ENCODE measurements at places on chromosomes 7 and 10.

GRCh38 chr10:132692311-132692710 lies 93.6 kb downstream of the NKX6-2 start:
- no peak for DNase-seq

GRCh38 chr7:29548823-29549222 lies 14.8 kb upstream of the PRR15 start:
- no peak for DNase-seq

DNA sequence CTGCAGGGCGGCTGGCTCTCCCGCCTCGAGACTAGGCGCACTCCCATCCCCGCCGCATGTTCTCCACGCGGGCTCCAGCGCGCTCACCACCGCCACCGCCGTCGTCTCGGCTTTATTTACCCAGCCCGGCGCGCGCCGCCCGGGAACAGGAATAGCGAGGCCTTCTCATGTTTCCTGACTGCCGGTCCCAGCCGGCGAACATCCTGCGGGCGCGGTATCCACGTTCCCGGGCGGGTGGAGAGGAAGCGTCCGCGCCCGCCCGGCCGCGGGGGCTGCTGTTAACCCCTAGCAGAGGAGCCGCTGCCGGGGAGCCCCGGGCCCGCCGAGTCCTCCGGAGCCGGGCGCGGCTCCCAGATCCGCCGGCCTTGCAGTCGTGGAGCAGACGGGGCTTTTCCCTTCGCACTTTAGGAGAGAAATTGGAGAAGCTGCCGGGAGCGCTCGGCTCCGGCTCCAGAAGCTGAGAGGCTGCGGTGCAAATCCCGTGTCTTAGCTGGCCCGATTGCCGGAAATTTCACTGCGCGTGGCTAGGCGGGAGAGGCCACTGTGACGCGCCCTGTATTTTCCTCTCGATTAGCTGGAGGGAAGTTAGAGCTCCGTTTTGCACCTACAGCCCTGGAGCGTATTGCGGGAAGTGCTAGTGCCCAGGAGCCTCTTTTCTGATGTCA lies at the start of gene MKX:
MKX (minus strand) TSS at position 88 of the 665 bp plus-strand sequence. CDS start 2,404 bp downstream, outside the sequence.
- peak; percentile 91 for DNase-seq

- no peak for DNase-seq
Measured at GRCh38 chr10:114408112-114408967, 4.0 kb upstream of the AFAP1L2 start.

- DNase-seq, result no peak
Measured at GRCh38 chr10:126214679-126215078, 173.6 kb downstream of the ADAM12 start.

DNA sequence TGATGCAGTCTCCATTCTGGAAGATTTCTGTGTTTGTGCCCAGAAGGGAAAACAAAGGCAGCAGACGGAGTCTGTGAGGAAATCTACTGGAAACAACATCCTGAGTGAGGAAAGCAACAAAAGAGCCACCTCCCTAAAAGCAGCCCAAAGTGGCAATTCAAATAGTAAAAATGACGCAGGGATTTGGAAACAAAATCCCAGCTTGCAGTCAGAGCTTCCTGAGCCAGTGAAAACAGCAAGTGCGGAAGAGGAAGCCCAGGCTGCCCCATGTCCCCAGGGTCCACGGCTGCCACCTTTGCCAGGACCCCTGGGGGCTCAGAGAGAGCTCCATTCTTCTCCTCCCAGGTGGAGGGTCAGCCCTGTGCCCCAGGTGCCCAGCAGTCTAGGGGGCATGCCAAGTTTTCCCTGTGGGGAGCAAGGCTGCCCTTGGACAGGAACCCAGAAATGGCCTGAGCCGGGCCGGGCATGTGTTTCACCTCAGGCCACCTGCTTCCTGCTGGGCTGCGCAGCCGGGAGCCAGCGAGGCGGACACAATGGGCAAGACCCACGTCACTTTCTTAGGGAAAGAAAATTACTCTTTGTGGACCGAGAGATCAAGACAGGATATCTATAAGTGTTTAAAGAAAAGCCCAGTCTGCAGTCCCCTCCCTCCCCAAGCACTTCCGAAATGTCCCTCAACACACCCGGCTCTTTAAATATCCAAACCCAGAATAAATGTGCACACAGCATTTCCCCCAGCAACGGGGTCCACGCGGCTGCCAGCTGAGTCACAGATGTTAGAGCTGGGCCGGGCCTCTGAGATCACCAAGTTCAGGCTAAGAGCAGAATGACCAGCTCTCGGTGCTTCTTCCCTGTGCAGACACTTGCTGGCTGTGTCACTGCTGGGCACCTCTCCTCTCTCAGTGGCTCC lies 231.1 kb downstream of the ARHGAP12 start:
- peak; percentile 58 for DNase-seq

- DNase-seq, result peak; percentile 46
Measured at GRCh38 chr10:79047875-79048638, 20.7 kb upstream of the ZMIZ1 start.

DNA sequence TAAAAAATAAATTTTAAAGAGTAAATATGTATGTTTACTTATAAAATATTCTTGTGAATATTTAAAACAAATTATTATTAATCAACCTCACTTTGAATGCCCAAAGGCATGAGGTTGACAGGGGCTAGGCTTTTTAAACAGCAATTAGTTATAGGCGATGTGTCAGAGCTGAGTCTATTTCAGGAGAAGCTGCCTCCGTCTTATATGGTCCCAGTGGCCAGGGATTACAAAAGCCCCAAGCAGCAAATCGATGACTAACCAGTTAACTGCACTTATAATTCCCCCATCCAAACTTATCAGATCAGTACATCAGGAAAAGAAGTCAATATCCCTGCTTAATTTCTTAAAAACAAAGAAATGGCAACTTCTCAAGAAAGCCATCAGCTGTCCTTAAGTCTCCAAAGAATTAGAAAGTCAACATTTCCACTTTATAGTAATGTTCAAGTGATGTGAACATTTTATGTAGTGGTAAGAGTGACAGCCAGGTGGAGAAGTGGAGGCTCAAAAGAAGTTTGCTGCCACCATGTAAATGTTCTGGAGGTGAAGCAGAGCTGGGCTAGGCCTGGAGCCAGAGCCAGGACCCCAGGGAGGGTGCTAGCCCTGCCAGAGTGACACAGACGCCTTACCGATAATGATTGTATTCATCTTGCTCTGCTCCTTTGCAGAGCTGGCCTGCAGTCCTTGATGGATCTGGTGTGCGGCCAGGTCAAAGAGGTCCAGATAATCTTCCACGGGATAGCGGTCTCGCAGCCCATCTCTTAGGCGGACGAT lies 51.5 kb downstream of the CHST15 start:
- no peak for DNase-seq

DNA sequence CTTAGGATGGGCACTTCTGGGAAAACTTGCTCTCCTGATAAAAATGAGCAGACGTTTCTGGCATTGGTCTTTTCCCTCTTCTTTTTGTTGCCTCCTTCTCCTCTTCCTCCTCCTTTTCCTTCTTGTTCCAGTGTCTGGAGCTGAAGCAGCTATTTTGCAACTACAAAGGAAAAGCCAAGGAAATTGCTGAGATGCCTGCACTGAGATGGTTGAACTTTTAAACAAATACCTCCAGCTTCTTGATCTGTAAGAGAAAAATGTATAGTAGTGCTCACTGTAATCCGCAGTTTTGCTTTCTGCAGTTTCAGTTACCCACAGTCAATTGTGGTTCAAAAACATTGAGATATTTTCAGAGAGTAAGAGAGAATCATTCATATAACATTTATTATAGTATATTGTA lies 7.5 kb upstream of the SND1 start:
- DNase-seq, result no peak

DNA sequence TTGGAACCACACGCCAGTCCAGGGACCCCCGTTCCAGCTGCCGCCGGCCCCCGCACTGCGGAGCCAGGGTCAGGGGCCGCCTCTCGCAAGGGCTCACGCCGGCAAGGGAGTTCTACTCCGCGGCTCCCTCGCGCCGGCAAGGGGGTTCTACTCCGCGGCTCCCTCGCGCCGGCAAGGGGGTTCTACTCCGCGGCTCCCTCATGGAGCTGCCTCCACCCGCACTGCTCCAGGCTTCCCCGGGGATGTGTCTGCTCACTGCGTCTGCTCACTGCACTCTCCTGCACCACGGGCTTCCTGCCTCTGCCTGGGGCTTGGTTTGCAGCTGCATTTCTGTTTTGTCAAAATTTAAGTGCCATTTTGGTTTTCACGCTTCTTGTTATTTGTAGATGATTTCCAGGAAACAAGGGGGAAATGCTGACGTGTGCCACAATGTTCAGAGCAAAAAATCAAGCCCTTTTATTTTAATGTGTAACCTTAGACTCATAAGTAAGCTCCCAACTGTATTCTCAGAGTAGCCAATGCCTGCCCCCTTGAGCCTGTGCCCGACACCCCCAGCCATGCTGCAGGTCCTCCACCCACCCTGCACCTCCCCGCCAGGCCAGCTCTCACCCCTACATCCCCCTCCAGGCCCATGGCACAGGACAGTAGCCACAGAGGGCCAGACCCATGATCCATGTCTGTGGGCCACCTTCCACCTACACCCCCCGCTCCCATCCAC lies 246.2 kb downstream of the MAD1L1 start:
- DNase-seq, result no peak

- no peak for DNase-seq
Measured at GRCh38 chr10:132224343-132225072, 37.8 kb downstream of the DPYSL4 start.

DNA sequence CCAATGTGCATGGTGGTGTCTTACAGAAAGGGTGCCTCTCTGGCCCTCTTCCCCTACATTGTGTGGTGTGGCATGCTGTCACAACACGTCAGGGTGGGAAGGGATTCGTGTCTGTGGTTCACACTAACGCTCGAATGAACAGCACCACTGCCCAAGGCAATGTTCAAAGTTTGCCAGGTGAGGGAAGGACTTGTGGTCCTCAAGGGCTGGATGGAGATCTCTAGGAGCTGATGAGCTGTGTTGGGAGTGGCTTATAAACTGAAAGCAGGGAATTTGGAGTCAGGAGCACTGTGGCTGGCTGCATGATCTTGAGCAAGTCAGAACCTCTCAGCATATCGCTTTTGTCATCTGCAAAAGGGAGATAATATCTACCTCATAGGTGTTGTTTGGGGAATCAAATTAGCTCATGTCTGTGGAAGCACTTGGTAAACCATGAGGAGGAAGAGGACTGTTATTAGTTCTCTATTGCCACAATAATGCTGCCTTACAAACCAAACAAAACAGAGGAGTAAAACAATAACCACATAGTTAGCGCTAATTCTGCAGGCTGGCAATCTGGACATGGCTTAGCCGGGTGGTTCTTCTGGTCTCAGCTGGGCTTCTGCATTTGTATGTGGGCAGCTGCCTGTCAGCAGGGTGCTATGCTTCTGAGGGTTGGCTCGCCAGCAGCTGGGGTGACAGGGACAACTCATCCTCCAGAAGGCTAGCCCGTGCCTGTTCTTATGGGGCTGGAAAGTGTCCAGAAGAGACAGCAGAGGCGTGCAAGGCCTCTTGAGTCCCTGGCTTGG lies 22.9 kb upstream of the C10orf105 start:
- no peak for DNase-seq

DNA sequence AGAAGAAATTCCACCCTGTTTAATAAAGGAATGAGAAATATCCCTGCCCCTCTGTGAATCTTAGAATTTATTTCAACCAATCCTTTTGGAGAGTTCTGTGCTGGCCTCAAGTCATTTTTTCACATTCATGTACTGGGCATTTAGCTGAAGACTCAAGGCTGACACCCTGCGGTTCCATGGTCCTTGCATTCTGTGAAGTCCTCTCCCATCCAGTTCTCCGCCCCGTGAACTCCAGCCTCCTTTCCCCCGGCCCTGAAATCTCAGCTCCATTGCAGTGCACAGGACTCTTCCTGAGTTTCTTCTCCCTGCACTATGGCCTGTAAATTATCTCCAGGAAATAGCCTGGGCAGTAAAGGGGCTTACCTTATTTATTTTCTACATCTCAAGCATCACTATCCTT lies 183.0 kb upstream of the KCND2 start:
- no peak for DNase-seq

- DNase-seq, result no peak
Measured at GRCh38 chr10:112510384-112510783, 63.4 kb downstream of the VTI1A start.

DNA sequence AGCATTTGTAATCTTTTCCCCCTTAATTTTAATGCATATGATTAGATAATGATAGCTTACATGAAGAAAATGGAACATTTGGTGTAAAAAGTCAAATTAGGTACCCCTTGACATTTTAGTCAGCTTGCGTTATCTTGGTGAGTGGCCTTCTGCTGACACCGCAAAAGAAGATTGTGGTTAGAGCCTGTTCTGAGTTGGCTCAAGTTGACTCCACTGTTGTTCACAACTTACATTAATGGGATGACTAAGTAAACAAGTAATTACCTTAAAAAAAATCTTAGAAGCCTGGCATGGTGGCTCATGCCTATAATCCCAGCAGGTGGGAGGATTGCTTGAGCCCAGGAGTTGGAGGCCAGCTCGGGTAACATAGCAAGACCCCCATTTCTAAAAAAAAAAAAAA lies 24.2 kb downstream of the TRRAP start:
- DNase-seq, result no peak

GRCh38 chr7:17546592-17546991 lies 248.1 kb downstream of the AHR start:
- DNase-seq, result no peak

DNA sequence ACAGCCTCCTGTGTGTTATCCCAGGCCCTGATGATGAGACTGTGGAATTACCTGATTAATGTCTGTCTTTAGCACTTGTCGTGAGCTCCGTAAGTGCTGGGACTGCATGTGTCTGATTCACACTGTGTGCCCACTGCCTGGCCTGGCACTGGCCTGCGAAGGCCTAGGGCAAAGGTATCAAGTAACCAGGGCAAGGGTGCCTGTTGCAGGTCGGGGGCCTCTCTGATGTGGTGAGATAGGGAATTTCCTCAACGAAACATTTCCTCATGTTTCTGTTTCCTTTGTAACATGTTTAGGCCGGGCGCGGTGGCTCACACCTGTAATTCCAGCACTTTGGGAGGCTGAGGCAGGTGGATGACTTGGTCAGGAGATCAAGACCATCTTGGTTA lies 50.4 kb downstream of the LHPP start:
- no peak for DNase-seq

DNA sequence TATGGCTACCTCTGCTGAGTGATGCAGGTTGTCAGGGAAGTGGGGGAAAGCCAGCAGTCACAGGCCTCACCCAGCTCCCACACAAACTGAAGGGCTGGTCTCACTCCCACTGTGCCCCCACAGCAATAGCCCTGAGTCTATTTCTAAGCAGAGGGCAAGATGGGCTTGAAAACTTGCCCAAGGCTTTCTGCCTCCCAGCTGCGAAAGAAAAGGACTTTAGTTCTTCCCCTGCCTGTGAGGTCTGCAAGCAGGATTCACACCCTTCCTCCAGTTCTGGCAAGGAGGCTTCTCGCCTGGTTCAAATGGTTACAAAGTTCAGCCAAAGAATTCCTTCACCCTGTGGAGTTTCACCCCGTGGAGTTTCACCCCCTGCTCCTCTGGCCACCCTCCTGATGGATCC lies 63.3 kb upstream of the PRLHR start:
- no peak for DNase-seq

- no peak for DNase-seq
Measured at GRCh38 chr7:5514440-5515035, 90.9 kb upstream of the TNRC18 start.

DNA sequence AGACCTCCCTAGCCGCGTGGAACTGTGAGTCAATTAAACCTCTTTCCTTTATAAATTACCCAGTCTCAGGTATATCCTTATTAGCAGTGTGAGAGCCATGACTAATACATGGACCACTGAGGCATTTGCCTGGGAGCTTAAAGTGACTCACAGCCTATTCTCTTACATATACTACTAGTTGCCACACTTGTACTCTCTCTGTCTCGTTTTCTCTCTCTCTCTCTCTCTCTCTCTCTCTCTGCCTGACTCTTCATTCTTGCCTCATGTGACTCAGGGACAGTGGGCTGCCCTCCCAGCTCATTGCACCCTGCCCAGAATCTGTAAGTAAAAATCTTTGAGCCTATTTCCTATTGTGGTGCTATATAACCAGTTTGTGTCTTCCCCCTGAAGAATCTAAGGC lies 238.5 kb upstream of the MAGI2 start:
- no peak for DNase-seq

- no peak for DNase-seq
Measured at GRCh38 chr10:76127984-76128589, 696.7 kb downstream of the LRMDA start.

Data from right forelimb (tissue), 1 donor.